ENCODE measurements at places on chromosomes 7 and 10.

GRCh38 chr10:110456523-110457091, 41.1 kb upstream of the DUSP5 start:
- no peaks in the 10 kb centered on the region for H3K36me3 ChIP-seq
- H3K27me3 ChIP-seq: no peaks in the 10 kb centered on the region
- no peak overlapping the region for H3K27ac ChIP-seq
- no peak for DNase-seq
- peaks cover 42% of the 10 kb centered on the region for H3K4me1 ChIP-seq
- H3K4me3 ChIP-seq: no peak overlapping the region

GRCh38 chr7:148286150-148286549, 304.4 kb upstream of the C7orf33 start:
- no peaks in the 10 kb centered on the region for H3K4me1 ChIP-seq
- no peaks in the 10 kb centered on the region for H3K27me3 ChIP-seq
- H3K27ac ChIP-seq: no peak overlapping the region
- peak; percentile 38 for DNase-seq
- no peaks in the 10 kb centered on the region for H3K36me3 ChIP-seq

GRCh38 chr10:74518061-74518460, 308.3 kb upstream of the KAT6B start:
- no peak overlapping the region for H3K27ac ChIP-seq
- no peaks in the 10 kb centered on the region for H3K27me3 ChIP-seq
- no peaks in the 10 kb centered on the region for H3K36me3 ChIP-seq
- no peaks in the 10 kb centered on the region for H3K4me1 ChIP-seq
- no peak for DNase-seq
- H3K4me3 ChIP-seq: no peak overlapping the region

GRCh38 chr7:157522189-157522588, 185.4 kb downstream of the DNAJB6 start:
- H3K36me3 ChIP-seq: no peaks in the 10 kb centered on the region
- no peak overlapping the region for H3K27ac ChIP-seq
- DNase-seq: no peak

DNA sequence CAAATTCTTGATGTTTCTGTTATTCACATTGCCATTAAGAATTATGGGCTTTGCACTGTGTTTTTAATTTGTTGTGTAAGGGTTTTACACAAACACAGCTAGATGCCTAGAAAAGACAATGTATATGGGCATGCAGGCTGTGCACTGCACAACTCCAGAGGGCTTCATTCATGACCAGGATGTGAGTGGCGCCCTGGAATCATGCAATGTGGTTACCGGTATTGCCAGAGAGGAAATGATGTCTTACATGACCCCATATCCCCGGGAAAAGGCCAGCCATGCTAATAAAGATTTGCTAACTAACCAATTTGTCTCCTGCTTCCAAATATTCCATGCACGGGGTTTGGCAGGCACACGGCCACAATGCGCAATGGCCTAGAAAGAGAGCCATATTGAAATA, 16.9 kb downstream of the KCNMA1 start:
- H3K27ac ChIP-seq: no peak overlapping the region
- H3K4me3 ChIP-seq: no peak overlapping the region
- H3K36me3 ChIP-seq: no peaks in the 10 kb centered on the region

DNA sequence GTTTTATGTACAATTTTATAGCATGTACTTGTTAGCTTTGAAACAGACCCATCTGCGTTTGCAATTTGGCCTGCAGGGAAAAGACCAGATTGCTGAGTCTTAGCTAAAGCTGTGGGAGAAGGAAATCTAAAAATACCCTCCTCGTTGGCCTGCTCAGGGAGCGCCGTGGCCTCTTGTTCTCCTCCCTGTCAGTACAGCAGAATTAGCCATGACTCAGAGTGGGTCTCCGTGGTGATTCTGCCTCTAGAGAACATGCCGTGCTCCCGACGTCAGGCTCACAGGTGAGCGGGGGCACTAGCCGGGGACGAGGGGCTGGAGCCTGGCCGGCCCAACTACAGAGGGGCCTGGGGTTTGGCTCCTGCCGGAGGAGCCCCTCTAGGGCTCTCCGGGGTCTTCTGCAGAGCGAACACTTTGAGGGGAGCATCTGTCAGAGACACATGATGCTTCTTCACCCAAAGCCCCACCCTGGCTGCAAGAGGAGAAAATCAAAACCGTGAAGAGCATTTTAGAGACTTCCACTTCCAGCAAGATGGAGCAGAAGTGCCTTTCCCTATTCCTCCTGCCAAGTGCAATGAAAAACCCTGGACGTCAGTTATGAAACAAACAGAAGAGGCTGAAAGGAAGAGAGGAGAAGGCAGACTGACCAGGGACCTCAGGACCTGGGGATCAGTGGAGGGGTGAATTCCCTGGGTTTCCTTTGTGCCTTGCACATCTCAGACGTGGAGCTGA, 98.9 kb downstream of the LHPP start:
- H3K27me3 ChIP-seq: no peaks in the 10 kb centered on the region
- H3K4me3 ChIP-seq: no peak overlapping the region
- H3K36me3 ChIP-seq: no peaks in the 10 kb centered on the region
- no peaks in the 10 kb centered on the region for H3K4me1 ChIP-seq
- DNase-seq: no peak

GRCh38 chr7:117656806-117657205, 177.0 kb downstream of the CFTR start:
- no peaks in the 10 kb centered on the region for H3K36me3 ChIP-seq
- no peak overlapping the region for H3K4me3 ChIP-seq
- no peaks in the 10 kb centered on the region for H3K4me1 ChIP-seq
- no peak overlapping the region for H3K27ac ChIP-seq
- H3K27me3 ChIP-seq: peaks cover 3% of the 10 kb centered on the region
- no peak for DNase-seq

GRCh38 chr7:90624225-90624911, 28.2 kb downstream of the CDK14 start:
- peak; percentile 85 for DNase-seq
- H3K27me3 ChIP-seq: no peaks in the 10 kb centered on the region
- H3K27ac ChIP-seq: peak overlapping the region; percentile 89
- peaks cover 54% of the 10 kb centered on the region for H3K4me1 ChIP-seq
- H3K4me3 ChIP-seq: no peak overlapping the region
- H3K36me3 ChIP-seq: no peaks in the 10 kb centered on the region
